SJSA1 (cell line): ENCODE measurements at places on chromosomes 16 and 17. TPM values are rescaled to one million over a fixed set of nuclear protein-coding genes. Genes with fewer than 3 reads are reported as not detected.

DNA sequence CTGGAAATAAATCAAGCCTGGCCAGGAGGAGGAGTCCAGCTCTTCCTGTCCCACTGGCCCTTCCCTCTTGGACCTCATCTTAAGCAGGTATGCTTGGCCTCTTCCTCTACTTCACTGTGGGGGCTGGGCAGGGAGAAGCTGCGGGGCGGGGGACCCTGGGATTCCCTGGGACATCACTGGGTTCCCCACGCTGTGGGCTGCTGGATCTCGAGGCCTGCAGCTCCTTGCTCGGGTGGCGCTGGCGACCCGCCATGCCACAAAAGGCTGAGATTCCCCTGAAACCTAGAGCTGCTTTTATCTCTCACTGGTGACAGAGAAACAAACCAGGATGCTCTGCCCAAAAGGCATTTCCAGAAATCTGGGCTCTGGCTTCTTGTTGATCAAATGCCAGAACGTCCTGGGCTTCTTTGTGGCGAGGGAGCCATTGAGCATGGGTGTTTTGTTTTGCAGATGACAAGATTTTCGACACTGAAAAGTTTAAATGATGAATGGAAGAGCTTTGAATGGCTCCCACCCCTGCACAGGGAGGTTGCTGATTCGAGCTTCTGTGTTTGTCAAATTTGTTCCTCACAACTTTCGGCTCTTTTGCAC lies 8.6 kb upstream of the PGS1 start:
- DNase-seq, result no peak

GRCh38 chr17:65277576-65277975 lies 140.4 kb downstream of the RGS9 start:
- no peak for DNase-seq

GRCh38 chr17:760371-760770 lies 8.3 kb upstream of the GEMIN4 start:
- no peak for DNase-seq

DNA sequence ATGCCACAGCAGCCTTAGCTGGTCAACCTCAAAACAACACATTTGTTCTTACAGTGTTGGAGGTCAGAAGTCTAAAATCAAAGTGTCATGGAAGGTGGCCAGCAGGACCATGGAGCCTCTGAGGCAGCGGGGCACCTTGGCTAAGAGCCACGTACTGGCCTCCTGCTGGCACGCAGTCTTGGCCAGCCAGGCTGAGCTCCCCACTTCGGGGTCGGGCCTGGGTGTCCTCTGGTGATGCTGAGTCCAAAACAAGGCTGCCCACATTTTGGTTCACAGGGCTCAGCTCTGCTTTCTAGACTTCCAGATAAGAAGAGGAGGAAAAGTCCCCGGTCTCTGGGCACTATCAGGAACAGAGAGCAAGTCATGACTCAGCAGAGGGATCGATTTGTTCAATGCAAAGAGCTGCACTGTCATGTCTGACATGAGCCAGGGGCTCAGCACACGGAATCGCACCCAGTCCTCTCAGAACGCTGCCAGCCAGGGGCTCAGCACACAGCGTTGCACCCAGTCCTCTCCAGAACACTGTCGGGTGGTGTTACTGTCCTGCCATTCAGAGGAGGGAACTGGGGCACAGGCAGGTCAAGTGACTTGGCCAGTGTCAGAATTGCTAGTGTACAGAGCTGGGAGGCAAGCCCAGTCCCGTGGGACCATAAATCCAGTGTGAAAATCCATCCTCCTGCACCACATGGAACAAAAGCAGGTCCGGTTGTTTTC lies 2.5 kb downstream of the LGALS9 start:
- DNase-seq, result no peak

Gene BOLA2
- 18.9 and 31.9 TPM in 2 replicates for total RNA-seq

Gene TGFB1I1
- 66.3 and 90.1 TPM in 2 replicates for total RNA-seq
